ENCODE measurements at places on chromosomes 2 and 18.

DNA sequence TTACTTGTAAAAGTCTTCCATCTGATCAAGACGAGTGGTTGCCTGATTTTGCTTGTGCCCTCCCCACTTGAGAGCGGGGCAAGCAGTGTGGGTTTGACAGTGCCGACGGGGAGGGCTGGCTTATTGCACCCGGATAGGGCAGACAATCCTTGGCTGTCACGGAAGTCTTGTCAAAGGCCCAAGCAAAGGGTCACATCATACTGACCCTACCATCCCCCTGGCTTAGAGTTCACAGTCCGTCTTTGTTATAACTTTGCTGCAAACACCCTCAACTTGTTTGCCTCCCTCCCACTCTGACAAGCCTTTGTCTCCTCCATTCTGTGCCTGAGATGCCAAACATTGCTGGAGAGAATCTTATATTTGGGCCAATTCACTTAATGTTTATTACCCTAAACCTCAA, 165.9 kb upstream of the MSH6 start:
- DNase-seq: no peak

DNA sequence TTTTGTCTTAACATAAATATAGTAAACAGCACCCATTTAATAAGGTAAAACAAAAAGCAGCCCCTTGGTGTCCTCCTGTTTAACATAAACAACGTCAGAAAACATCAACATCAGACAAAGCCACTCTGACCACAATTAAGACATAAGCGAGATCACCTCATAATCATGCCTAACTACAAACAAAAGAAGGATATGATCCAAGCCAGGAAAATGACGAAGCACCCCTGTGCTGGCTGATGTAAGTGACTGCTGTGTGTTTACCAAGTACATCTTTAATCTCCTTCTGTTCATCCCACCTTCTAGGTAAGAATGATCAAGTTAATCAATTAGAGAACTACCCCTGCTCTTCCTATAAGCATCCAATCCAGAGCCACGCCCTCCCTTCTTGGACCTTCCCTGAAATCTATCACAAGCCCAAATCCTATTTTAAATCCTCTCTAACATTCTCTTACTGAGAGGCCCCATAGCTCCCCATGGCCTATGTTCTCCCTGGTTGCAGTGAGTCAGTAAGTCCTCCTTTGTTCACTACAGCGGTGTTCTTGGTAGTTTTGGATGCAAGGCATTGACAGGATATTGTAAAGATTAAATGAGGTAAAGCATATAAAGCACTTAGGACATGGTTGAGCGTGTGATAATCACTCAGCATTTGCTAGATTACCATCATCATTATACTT, 424.2 kb downstream of the TSN start:
- DNase-seq: no peak

GRCh38 chr2:231931481-231931915, 5.3 kb upstream of the NPPC start:
- DNase-seq: no peak

DNA sequence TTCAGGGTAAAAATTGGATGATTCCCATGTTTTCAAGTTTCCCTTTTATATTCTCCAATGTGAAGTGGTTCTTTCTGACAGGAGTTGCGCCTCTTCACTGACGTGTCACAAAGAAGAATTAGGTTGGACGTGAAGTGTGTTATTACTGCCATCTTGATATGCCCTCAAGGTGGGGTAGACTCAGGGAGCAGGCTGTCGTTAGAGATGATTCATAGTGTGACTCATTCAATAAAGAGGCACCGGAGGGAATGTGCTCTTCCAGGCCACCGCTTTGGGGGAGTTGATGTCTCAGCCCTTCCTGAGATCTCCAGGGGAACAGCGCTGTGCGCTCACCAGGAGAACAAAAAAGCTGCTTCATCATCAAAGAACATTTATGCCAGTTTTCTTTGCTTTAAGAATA, 3.6 kb upstream of the DGKD start:
- DNase-seq: peak; percentile 26

Measured in activated T-cell treated with anti-CD3 and anti-CD28 coated beads for 24 hours (primary cell).